Renal pelvis (tissue), 12 donors: ENCODE measurements at places on chromosomes 4 and X.
A peak's percentile ranks its signal among the peaks of the same experiment; 100 is the strongest.

GRCh38 chr4:70399319-70399718, 1.6 kb downstream of the OPRPN start:
- DNase-seq, result no peak

- no peak for DNase-seq
Measured at GRCh38 chrX:47574547-47575301, 7.5 kb upstream of the TIMP1 start.

- no peak for DNase-seq
Measured at GRCh38 chrX:18899796-18900380, 84.0 kb downstream of the PHKA2 start.

- DNase-seq, result no peak
Measured at GRCh38 chr4:16593386-16593785, 305.1 kb downstream of the LDB2 start.

- DNase-seq, result no peak
Measured at GRCh38 chr4:122591196-122591595, 29.7 kb downstream of the IL21 start.

GRCh38 chr4:81682492-81682891, 210.8 kb upstream of the RASGEF1B start:
- DNase-seq, result no peak

GRCh38 chrX:40434947-40435346, 145.8 kb upstream of the ATP6AP2 start:
- peak; percentile 20 for DNase-seq

DNA sequence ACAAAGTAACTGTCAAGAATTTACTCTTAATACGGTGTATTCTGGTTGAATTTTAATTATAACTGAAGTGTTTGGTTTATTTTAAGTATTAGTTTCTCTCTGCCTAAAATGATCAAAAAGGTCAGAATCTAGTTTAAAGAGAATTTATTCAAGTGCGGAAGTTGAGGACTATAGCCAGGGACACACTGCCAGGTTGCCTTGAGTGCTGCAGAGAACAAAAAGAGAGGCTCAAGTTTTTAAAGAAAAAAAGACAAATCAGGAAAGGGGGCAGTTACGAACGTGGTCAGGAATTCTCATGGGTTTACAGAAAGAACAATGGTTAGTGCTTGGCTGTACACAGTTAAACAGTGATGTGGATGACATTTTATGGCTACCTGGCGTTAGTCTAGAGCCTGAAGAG, 81.3 kb downstream of the SNX25 start:
- DNase-seq, result no peak
